ENCODE measurements at places on chromosomes 4 and X.

DNA sequence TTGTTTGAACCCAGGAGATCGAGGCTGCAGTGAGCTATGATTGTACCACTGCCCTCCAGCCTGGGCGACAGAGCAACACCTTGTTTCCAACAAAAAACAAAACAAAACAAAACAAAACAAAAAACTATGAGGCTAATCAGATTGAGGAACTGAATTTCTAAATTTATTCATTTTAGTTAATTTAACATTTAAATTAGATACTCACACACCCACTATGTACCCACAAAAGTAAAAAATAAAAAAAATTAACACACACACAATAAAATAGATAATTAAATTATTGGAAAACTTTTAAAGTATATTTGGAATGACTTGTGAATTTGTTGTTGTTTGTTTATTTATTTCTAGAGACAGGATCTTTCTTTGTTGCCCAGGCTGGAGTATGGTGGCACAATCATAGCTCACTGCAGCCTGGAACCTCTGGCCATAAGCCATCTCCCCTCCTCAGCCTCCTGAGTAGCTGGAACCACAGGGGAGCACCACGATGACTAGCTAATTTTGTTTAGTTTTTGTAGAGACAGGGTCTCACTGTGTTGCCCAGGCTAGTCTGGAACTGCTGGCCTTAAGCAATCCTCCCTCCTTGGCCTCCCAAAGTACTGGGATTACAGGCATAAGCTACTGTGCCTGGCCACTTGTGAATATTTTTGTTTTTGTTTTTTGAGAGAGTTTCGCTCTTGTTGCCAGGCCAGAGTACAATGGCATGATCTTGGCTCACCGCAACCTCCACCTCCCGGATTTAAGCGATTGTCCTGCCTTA lies 9.8 kb upstream of the ZNF157 start:
- no peak for DNase-seq

DNA sequence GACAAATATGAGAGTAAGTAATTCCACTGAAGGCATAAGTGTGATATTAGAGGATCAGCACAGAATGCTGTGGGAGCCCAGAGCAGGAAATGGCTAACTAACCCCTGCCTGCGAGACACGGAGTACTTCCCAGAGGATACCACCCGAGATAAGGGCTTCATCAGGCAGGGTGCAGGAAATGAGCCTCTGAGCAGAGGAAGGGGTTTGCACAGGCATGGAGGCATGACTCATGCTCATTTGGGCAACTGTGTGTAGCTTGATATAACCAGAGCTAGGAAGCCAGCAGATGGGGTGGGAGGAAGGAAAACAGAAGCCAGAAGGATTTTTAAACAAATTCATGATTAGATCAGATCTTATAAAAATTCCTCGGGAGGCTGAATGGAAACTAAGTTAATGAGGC lies 70.0 kb upstream of the TSPAN5 start:
- DNase-seq = no peak

DNA sequence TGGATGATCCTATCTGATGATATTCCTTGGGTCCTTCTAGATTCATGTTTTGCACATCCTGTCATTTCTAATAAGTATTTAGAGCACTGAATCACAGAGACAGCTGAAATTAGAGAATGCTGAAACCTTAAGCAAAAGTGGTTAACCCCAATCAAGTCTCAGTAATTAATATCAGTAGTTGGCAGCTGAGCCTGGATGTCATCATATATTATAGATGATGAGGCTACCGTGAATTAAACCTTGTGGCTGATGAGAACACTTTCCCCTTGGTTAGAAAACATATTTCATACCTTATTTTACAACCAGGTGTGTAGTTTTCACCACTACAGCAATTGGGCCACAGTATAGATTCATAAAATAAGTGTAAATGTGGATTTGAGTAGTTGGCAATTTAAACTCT lies 499.0 kb downstream of the PDGFC start:
- DNase-seq = no peak

DNA sequence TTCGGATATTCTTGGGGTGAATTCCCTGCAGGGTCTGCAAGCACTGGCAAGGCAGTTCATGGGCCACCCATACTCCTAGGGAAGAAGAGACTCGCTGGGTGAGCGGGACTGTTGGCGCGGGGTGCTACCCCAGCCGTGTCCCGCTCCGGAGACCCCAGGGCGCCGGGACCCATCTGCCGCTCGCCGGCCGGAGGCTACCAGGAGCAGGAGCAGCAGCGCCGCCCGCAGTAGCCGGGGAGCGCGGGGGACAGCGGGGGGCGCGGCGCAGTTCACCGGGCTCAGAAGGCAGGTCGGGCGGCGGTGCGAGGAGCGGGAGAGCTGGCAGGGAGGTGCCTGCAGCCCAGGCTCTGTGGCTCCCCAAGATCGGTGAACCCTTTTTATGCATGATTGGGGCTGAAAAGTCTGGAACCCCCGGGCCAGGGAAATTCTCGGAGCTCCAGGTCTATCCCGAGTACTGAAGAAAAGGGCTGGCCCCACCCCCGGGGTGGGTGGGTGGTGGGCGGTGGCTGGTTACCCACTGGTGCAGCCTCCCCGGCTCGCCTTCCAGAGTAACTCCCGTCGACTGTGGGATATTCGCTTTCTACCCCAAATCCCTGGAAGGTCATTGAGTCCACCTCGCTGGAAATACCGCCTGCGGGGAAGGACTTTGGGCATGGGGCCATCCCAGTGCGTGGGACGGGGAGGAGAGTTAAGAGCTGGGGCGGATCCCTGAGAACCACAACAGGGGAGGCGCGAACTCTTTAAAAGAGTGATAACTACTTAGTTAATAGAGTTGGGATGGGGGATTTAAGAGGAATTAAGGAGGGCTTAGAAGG lies 37.6 kb downstream of the PF4 start:
- DNase-seq = no peak

- DNase-seq = no peak
Measured at GRCh38 chr4:142463206-142463605, 382.9 kb downstream of the INPP4B start.
